ENCODE measurements at places on chromosomes 12 and 14.

DNA sequence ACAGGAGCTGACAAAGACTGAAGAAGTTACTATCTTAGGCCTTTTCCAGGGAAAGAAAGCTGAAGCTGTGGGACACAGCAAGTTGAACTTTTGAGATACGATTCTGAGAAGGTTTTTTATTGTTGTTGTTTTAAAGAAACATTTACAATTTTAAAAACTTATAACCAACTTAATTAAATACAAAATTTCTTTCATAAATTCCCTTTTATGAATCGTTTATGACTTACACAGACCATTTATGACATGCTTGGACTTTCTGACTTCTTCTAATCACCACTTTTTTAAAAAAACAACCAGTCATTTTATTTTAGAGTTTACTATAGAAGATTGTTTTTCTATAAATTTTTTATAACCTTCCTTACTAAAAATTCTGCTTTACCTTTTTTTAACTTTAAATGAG lies 68.7 kb downstream of the DHRS2 start:
- no peak for DNase-seq

- DNase-seq = no peak
These were observed 128.7 kb upstream of the C14orf180 start for GRCh38 chr14:104450811-104451401.

GRCh38 chr12:129152351-129153104 lies 299.2 kb downstream of the GLT1D1 start:
- DNase-seq = no peak

DNA sequence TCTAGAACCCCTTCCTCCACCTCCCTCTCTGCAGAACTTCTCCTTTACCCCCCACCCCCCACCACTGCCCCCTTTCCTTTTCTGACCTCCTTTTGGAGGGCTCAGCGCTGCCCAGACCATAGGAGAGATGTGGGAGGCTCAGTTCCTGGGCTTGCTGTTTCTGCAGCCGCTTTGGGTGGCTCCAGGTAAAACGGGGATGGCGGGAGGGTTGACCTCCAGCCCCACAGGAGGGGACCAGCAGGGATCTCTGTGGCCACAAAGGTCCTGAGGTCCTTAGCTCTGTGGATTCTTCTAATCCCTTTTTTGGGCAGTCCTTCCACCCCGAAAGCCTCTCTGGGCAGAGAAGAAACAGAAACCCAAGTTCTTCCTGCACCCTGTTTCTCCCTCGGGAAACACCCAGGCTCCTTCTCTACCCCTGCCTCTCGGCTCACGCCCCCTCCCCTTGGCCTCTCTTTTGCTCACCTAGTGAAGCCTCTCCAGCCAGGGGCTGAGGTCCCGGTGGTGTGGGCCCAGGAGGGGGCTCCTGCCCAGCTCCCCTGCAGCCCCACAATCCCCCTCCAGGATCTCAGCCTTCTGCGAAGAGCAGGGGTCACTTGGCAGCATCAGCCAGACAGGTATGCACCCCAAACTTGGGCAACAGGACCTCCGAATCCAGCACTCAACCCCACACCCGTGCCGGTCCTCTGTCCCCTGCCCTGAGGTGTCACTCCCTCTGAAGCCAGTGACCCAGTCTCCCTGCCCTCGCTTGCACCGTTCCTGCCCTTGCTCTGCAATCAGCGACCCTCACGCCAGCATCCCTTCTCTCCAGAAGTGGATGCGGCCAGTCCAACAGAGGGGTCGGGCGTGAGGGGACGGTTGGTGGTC lies 638 bp downstream of the LAG3 start:
- DNase-seq = no peak

DNA sequence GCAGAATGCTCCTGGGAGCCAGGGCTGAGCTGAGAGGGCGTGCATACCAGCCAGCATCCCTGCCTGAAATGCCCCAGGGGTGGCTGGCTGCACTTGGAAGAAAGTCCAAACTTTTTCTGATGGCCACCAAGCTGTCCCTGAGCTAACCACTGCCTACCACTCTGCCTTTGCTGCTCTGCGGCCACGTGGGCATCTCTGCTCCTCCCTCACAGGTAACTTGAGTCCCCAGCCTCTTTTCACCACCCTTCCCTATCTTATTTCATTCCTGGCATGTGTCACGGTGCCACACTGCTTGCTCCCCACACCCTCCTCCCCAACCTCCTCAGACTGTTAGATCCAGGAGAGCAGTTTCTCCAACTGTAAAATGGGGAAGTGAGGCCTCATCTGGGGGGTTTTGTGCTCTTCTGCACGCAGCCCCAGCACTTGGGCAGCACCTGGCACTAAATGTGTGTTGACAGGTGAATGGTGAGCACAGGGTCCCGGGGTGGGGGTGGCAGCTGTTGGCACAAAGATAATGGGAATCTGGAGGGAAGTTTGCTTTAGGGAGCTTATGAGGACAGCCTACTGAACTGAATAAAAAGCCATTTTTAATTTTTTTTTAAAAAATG lies 113.0 kb downstream of the GLT1D1 start:
- DNase-seq = peak; percentile 67

- DNase-seq = no peak
These were observed 133.9 kb downstream of the STXBP6 start for GRCh38 chr14:24915958-24916595.

DNA sequence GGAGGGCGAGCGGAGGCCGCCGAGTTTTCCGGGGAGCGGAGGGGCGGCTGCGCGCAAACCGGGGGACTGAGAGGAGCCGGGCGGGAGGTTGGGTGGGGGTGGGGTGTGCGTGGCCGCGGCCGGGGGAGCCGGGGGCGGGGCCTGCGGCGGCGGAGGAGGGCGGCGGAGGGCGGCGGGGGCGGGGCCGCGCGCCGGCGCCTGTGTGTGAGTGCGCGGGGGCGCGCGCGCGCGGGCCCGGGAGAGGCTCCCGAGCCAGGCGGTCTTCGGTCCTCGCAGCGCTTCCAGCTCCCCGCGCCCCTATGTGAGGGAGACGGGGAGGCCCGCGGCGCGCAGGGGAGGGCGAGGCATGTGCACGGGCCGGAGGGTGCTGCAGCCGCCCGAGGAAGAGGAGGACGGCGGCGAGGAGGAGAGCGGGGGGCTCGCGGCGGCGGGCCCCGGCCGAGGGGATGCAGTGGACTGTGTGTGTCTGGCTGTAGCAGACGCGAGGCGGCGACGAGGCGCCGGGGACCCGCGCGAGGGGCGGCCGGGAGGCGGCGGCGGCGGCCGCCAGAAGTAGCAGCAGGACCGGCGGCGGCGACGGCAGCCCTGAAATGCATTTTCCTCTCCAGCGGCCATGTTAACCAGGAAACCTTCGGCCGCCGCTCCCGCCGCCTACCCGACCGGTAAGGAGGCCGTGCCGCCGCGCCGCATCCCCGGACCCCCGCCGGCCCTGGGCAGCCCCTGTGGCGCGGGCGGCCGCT lies at the start of gene DYRK2:
DYRK2 (plus strand) TSS at position 225 of the 740 bp plus-strand sequence; CDS start at position 614, 389 bp downstream.
- peak; percentile 90 for DNase-seq

- DNase-seq = no peak
These were observed 21.4 kb downstream of the ZFC3H1 start for GRCh38 chr12:71642264-71642663.

DNA sequence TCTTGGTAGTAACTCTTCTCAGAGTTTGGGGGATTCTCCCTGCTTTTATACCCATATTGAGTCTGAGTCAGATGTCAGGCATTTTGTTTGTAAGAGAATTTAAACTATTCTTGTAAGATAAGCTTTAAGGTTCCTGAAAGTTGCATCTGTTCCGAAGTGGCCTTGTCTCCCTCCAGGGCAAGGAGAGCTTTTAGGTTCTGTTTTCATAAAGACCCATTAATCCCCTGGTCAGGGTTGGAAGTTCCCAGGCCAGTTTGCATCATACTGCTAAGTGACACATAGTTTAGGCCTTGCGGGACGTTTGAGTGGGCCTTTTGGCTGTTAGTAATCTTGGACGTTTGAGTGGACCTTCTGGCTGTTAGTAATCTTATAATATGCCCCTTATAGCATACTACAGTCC lies 396.7 kb downstream of the NPAS3 start:
- DNase-seq = no peak

DNA sequence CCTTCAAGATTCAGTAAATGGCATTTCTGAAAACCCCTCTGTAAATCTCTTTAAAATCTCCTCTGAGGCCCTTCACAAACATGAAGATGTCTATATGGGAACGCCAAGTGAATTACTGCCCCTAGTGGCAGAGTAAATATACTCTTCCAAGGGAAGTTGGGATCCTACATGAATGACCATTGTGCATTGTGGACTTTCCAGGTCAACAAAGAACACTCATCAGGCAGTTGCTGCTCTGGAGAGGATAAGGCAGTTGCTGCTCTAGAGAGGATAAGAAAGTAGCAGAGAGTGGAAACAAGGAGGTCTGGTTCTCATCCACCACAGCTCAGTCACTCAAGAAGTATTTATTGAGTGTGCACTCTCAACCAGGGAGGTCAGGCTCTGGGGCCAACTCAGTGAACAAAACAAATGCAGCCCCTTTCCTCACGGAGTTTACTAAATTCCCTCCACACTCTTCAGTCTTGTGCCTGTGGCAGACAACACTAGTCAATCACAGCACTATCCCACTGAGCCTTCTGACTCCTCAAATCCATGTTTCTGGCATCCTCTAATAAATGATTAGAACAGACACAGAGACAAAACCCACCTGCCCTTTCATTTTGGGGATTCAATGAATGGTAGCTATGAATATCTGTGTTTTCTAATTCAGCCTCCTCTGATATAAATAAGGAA lies 52.9 kb downstream of the SVOP start:
- DNase-seq = no peak

GRCh38 chr12:117059156-117059555 lies 40.1 kb downstream of the TESC start:
- DNase-seq = no peak

DNA sequence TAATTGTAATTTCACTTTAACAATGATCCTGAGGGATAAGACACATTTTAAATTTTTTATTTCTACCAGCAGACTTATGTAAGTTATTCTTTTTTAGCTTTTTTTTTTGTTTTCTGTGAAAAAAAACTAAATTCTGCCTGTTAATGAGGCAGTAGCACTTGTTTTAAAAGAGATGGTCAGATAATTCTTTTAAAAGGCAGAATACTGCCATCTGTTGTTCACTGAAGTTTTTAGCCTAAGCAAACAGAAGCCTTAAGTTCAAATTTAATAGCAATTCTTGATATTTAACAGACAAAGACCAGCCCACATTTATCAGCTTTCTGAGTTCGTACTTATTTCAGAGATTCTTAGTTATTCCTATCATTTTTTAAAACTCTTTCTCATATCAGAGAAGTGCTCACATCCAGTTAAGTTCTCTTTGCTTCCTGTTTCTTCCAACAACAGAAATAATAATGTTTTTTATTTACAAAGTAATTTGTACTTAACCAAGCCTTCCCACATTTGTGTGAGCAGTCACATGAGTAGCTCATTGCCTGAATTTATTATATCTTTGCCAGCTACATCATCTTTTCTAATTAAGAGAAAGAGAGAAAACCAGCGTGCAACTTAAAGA lies 93.4 kb upstream of the SLCO1C1 start:
- DNase-seq = peak; percentile 26

DNA sequence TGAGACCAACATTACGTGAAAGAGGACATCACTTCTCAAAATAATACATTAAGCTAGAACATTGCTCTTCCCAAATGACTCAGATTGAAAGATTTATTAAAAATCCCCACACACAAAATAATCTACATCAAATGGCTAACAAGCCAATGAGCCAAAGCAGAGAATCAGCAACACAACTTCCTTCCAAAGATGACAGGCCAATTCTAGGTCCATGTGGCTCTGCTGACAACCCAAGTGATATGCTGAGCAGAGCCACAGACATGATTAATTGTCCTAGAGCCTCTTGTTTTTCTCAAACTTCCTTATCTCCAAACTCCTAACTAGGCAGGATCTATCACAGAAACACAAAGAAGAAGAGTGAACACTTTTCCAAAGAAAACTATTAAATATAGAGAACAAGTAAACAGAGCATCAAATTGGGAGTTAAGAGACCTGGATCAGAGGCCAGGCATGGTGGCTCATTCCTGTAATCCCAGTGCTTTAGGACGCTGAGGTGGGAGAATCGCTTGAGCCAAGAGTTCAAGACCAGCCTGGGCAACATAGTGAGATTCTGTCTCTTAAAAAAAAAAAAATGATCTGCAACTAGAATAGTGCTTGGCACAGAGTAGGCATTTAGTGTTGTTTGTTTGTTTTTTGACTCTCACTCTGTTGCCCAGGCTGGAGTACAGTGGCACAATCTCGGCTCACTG lies 38.5 kb downstream of the SENP1 start:
- DNase-seq = no peak

- DNase-seq = peak; percentile 28
These were observed at the start of gene RARG for GRCh38 chr12:53231921-53232645. Gene RARG, minus strand, starts transcription at chr12:53232209. Its CDS starts 4,664 bp downstream, at chr12:53227545.

GRCh38 chr14:85313560-85314207 lies 216.3 kb upstream of the FLRT2 start:
- no peak for DNase-seq

DNA sequence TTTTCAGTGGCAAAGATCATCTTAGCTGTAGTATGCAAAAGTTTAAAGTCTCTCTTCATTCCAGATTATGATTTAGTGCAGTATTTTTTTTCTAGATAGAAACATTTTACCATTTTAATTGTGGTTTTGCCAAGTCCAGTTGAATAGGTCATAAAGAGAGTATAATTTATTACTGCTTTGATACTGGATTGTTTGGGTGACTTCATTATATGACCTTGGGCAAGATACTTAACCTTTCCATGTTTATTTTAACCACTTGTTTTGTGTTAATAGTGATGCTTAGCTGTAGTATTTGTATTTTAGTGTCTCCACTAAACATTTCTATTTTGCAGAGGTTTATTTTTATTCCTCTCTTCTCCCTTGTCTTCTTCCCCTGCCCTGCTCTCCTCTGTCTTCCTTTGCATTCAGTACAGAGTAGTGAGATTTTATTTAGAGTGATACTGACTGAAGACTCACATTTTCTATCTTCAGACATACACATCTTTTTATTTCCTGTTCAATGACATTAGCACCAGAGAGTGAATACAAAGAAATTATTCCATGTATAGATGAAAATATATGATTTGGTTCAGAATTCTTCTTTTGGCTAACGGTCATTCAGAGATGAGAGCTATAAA lies 215.2 kb downstream of the ERC1 start:
- DNase-seq = peak; percentile 30

- DNase-seq = no peak
These were observed 11.7 kb downstream of the CAMKK2 start for GRCh38 chr12:121284551-121285390.

DNA sequence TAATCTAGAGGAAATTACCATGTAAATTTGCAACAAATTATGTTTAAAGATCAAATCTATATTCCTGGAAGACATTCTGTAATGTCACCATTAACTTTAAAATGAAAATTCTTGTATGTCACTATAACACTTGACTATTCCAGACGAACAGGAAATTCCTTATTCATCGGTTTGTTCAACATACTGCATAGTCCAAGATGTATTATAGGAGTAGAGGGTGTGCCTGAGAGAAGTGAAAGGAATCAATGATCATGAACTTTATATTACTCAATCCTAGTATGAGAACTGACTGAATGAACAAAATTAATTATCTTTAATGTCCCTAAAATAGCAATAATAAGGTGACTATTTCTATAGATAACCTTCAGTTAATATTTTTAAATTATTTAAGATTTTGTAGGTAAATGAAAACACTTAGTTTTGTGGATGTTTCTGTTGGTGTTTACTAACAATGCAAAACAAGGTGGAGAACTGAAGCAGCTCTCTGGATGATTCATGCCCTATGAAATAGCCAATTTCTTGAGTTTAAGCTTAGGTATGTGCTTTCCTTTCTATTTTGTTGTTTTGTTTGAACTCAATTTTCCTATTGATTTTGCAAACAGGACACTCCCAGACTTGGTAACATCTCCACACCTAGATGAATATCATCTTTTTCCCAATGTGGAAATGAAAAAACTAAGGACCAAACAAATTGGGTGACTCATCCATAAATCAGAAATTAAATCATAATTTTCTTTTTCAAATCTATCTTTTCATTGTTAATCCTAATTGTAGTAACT lies 18.2 kb upstream of the ITPR2 start:
- no peak for DNase-seq

Measured in NCI-H1417 (cell line).